ENCODE measurements at places on chromosomes 11 and 22.

DNA sequence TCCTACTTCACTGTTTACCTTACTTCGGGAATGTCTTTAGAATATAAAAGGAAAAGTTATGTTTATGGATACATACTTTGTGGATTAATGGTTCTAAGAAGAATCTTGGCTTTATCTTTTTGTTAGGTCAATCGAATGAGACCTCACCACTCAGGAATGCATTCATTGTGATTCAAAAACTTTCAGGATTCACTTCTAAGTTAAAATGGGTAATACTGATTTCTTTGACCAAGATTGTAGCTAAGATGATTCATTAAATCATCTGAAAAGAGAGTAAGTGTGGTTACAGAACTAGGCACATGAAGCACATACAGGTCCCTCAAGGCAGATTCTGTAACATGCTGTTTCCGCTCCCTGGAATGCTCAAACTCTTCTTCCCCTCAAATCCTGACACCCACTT, 716.4 kb downstream of the KCNA4 start:
- no peak for DNase-seq

GRCh38 chr22:32814285-32814860, 12.9 kb downstream of the TIMP3 start:
- no peak for DNase-seq

- DNase-seq, result no peak
These were observed 3.5 kb upstream of the RAB1B start for GRCh38 chr11:66264914-66265313.

- no peak for DNase-seq
These were observed 24.2 kb downstream of the EIF3F start for GRCh38 chr11:8011371-8011770.

DNA sequence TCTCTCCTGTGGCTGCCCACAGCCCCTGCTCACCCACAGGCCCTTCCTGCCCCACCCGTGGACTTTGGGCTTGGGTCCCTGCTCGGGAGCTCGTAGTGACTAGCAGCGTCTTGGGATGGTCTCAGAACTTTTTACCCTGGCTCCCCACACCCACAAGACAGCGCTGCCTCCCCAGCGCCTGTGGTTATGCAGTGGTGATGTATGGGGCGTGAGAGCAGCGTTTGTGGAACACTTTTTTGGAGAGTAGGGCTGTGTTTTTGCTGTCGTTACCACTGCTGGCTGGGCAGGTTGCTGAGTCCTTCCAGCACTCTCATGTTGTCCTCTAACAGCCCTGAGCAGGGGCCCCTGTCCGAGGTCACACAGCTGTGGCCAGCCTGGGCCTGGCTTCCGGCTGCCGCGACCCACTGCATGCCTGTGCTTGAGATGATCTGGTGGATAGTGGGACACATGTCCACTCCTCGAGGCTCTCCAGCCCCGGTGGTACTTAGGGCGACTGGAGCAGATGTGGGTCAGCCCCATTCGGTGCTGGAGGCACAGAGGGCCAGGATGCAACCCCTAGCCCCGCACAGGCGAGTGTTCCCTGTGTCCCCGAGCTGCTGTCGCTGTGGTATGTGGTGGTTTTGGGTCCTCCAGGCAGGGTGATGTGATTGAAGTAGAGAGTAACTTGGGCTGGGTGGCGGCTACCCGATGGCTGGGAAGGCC, 7.1 kb upstream of the GRAMD4 start:
- no peak for DNase-seq

- no peak for DNase-seq
These were observed 12.7 kb downstream of the SDHAF2 start for GRCh38 chr11:61442616-61443015.

DNA sequence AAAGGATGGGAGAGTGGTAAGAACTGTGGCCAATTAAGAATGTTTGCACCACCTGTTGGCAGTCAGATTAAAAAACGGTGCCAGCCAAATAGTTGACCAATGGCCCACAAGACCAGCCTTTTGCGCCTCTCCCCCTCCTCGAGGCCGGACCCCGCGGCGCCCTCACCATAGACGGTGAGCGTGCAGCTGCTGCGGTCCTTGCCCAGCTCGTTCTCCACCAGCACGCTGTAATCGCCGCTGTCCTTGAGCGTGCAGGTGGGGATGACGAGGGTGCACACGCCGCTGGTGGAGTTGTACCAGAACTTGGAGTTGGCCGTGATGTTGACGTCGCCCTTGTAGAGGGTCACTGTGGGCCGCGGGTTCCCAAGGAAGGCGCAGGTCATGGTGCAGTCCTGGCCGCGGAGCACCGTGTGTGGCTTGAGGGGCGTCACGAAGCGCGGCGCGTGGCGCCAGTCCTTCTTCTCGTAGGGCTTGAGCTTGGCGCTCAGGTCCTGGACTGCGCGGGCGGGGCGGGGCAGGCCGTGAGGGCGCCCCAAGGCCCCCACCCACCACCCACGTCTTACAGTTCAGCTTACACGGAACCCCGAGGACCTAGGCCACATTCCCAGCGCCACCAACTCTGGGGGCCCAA, 7.2 kb downstream of the TMEM86A start:
- peak; percentile 21 for DNase-seq

- peak; percentile 68 for DNase-seq
These were observed 97.7 kb downstream of the MPPED2 start for GRCh38 chr11:30488304-30488998.

- no peak for DNase-seq
These were observed 61.0 kb upstream of the BID start for GRCh38 chr22:17835256-17835655.

GRCh38 chr11:32706985-32707741, 87.3 kb downstream of the CCDC73 start:
- DNase-seq, result no peak

DNA sequence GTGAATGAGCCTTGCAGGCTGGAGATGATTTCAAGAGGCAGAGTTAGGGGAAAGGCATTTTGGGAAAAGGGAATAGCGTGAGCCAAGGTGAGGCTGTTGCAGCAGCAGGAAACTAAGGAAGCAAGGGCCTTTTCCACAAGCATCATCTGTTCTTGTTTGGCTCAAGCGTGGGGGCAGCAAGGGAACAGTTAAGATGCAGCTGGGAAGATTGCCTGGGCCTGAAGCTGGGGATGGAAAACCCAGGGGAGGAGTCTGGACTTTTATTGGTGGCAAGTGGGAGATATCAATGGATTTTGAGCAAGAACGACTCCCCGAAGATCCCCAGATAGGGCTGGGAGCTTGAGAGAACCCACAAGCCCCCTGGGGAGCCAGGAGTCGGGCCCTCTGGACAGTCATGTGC, 27.3 kb upstream of the PICK1 start:
- no peak for DNase-seq

DNA sequence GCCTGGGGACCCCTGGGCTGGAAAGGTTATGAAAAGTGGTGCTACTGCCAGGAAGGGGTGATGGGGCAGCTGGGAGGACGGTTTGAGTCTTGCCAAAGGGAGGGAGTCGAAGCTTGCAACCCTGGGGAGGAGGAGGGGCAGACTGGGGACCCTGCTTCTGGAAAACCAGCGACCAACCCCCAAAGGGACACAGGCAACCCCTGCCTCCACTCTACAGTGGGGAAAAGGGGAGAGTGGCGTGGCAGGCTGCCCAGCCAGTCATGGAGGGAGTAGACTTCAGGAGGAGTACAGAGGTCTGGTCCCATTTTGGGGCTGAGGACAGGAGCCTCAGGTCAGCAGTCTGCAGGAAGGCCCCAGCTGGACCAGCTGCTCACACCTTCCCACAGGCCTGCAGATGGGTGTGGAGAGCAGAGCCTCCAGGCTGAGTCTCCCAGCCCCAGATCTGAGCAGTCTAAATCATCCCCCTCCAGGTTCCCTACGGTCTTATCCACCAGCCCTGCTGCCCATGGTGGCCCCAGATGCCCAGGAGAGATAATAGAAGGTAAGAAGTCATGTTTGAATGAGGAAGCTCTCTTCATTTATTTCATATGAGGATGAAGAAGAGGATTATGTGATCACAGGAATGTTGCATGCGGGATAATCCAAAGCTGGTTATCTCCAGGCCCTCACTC, 3.3 kb downstream of the DDT start:
- DNase-seq, result no peak

DNA sequence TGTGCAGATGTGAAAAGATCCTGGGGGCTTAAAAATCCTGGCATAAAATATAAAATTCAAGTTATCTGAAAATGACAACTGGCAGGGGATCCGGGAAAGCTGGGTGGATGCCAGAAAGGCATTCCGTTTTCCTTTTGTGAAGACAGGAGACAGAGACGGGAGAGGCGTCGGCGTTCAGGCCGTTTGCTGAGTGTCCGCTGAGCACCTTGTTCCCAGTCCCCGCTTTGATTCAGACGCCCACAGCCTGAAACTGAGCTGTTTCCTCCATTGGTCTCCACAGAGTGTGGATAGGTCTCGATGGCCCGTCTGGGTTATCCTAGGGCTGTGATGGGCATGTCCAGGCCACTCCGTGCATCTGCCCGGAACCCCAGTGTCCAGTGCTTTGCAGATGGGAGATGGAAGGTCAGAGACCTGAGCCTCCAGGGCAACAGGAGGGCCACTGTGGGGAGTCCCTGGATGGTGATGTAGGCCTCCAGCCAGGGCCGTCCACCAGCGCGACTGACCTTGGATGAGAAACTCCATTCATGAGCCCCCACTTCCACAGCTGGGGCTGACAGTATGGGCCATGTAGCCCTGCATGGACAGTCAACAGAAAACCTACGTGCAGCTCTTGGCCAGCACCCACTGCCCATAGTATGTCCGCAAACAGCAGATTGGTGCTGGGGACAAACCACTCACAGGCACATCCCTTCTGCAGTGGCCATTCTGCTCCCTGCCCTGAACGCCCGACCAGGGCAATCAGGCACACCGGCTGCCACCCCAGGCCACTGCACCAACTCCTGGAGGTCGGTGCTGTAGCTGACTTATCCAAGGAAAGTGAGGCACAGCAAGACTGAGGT, 11.6 kb downstream of the MRGPRF start:
- no peak for DNase-seq

- no peak for DNase-seq
These were observed 31.6 kb downstream of the SLC36A4 start for GRCh38 chr11:93166194-93166593.

DNA sequence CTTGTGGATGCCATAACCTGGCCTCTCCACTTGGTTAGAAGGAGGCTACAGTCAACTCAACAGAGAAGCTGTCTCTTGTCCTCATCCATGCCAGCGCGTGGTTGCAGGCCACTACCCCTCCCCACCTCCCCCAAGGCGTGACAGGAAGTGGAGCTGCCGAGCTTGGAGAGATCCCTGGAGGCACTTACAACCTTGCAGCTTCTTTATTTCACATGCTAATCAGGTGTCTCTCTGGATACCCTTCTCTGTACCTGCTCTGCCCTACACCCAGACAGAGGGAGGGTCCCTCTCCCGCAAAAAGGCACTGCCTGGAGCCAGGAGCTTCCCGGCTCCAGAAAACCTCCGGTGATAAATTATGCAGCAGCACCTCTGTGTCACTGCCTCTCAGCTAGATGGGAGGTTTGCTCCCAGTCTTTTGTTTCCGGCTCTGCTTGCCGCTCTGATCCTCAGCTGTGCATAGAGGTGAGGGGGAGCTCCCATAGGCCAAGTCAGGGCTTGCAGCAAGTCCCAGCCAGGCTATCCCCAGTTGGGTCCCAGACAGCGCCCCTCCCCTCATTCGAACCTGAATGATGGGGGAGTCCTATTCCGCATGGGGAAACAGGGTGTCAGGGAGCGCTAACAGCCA, 5.7 kb downstream of the LRP4 start:
- DNase-seq, result no peak

- DNase-seq, result no peak
These were observed 2.1 kb downstream of the TOLLIP start for GRCh38 chr11:1307163-1307870.

All from dermis microvascular lymphatic vessel endothelial cell (primary cell).